ENCODE measurements at places on chromosomes 5 and 9. TPM values are rescaled to one million over a fixed set of nuclear protein-coding genes. Genes with fewer than 3 reads are reported as not detected.
A peak's percentile ranks its signal among the peaks of the same experiment; 100 is the strongest.

DNA sequence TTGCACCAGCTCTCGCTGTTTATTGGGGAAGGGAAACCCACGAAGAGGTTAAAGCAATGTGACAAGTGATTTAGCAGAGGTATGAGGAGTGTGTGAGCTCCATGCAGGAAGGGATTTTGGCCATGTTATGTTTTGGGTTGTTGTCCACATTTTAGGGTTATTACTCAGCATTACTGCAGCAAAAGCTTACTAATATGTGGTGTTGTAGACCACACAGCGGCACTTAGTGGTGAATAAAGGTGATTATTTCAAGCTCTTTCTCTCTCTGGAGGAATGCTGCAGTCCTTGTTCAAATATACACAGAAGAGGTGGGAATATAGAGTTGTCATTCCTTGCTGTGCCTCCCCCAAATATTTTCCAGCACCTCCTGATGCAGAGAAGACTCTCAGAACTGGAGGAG lies 29.7 kb upstream of the AKNA start:
- no peak overlapping the region for H3K27ac ChIP-seq
- no peaks in the 10 kb centered on the region for H3K4me1 ChIP-seq
- no peak for DNase-seq
- H3K36me3 ChIP-seq, result no peaks in the 10 kb centered on the region
- no peaks in the 10 kb centered on the region for H3K27me3 ChIP-seq

DNA sequence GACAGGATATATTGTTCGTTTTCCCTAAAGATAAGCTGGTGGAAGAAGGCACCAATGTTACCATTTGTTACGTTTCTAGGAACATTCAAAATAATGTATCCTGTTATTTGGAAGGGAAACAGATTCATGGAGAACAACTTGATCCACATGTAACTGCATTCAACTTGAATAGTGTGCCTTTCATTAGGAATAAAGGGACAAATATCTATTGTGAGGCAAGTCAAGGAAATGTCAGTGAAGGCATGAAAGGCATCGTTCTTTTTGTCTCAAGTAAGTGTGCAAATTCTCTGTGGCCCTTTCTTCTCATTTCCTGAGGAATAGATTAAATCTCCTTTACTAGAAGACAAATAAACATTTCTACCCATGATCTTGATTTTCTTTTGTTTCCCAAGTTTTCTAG lies 38.0 kb downstream of the OSMR start:
- H3K27me3 ChIP-seq, result peaks cover 5% of the 10 kb centered on the region
- DNase-seq, result no peak

- H3K4me3 ChIP-seq, result no peak overlapping the region
- no peaks in the 10 kb centered on the region for H3K4me1 ChIP-seq
- H3K27me3 ChIP-seq, result no peaks in the 10 kb centered on the region
- DNase-seq, result no peak
- no peak overlapping the region for H3K27ac ChIP-seq
These were observed 326.6 kb upstream of the NREP start for GRCh38 chr5:112083623-112084022.

GRCh38 chr5:109744261-109744660 lies 54.5 kb downstream of the MAN2A1 start:
- H3K4me3 ChIP-seq, result no peak overlapping the region
- H3K4me1 ChIP-seq, result peaks cover 8% of the 10 kb centered on the region
- H3K27me3 ChIP-seq, result no peaks in the 10 kb centered on the region
- no peak for DNase-seq
- H3K27ac ChIP-seq, result no peak overlapping the region

The CDH9 gene
- not detected for total RNA-seq

The KIAA1958 gene
- 10.7 TPM for total RNA-seq

GRCh38 chr5:132238169-132238744 lies 10.6 kb upstream of the P4HA2 start:
- DNase-seq, result peak; percentile 61
- H3K4me1 ChIP-seq, result peaks cover 9% of the 10 kb centered on the region
- H3K27ac ChIP-seq, result no peak overlapping the region
- no peaks in the 10 kb centered on the region for H3K36me3 ChIP-seq
- H3K27me3 ChIP-seq, result peaks cover 9% of the 10 kb centered on the region

DNA sequence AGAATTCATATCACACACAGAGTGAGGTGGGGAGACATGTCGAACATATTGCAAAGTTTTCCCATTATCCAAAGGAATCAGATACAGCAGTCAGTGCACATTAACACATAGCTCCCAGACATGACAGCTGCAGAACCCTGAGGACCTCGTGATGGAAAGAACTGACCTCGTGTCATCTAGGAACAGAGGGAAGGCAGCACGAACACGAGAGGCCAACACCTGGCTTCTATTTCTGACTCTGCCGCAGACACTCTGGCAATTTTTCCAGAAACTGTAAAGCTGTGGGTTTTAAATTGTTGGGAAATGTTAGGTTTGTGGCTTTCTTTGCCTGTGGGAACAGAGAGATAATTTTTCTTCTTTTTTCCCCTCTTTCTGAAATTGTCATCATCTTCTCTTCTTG lies 315.0 kb upstream of the PIK3R1 start:
- no peak for DNase-seq
- no peaks in the 10 kb centered on the region for H3K4me1 ChIP-seq
- no peaks in the 10 kb centered on the region for H3K36me3 ChIP-seq
- no peak overlapping the region for H3K4me3 ChIP-seq
- H3K27ac ChIP-seq, result no peak overlapping the region
- H3K27me3 ChIP-seq, result no peaks in the 10 kb centered on the region

DNA sequence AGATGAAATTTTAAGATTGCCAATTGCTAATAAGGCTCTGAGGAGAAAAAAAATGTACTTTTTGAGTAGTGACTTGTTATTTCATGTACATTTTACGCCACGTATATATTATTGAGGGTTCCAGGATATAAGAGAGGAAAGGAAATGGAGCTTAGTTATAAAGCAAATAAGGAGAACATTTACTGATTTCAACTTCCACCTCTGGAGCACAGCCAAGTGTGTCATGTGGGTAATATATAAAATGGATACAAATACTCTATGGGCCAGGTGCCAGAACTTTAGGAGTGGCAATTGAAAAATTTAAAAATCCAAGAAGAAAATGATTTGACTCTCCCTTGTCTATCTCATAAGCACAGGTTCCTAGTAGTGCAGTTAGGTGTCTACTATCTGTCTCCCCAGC lies 45.0 kb upstream of the VLDLR start:
- peaks cover 10% of the 10 kb centered on the region for H3K27me3 ChIP-seq
- no peaks in the 10 kb centered on the region for H3K4me1 ChIP-seq
- H3K4me3 ChIP-seq, result no peak overlapping the region
- H3K27ac ChIP-seq, result no peak overlapping the region

- H3K27ac ChIP-seq, result no peak overlapping the region
- no peak overlapping the region for H3K4me3 ChIP-seq
- no peaks in the 10 kb centered on the region for H3K27me3 ChIP-seq
- H3K4me1 ChIP-seq, result no peaks in the 10 kb centered on the region
- H3K36me3 ChIP-seq, result no peaks in the 10 kb centered on the region
These were observed 42.2 kb upstream of the ADAMTS2 start for GRCh38 chr5:179387151-179388110.

DNA sequence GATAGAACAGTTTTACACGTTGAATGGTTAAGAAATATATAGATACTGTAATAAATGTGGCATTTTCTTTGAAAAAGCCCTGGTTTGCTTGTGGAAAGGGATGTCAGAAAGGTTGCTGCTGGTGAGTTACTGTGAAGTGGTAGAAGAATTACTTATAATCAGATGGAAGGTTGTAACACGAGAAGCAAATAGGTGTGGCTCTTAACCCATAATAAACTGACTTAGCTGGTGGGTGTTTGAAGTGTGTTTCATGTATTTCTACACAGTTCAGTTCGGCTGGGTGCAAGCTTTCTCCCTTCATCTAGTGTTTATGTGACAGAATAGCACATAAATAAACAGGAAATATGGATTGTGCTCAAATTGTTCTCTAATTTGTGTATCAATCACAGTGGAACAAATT lies 5.5 kb downstream of the CNOT6 start:
- peaks cover 20% of the 10 kb centered on the region for H3K4me1 ChIP-seq
- DNase-seq, result no peak
- no peaks in the 10 kb centered on the region for H3K27me3 ChIP-seq
- H3K36me3 ChIP-seq, result peaks cover 33% of the 10 kb centered on the region
- no peak overlapping the region for H3K27ac ChIP-seq

The TMEM8B gene
- total RNA-seq, result 3.4 TPM

GRCh38 chr5:168228668-168229067 lies 62.8 kb upstream of the WWC1 start:
- peak overlapping the region; percentile 4 for H3K4me3 ChIP-seq
- no peak for DNase-seq
- no peaks in the 10 kb centered on the region for H3K36me3 ChIP-seq
- H3K27me3 ChIP-seq, result peaks cover 25% of the 10 kb centered on the region

The NR6A1 gene
- total RNA-seq, result 1.8 TPM

The ANKHD1 gene
- 119 TPM for total RNA-seq

GRCh38 chr9:3464033-3464638 lies 61.7 kb downstream of the RFX3 start:
- DNase-seq, result no peak
- H3K27ac ChIP-seq, result no peak overlapping the region
- H3K4me1 ChIP-seq, result peaks cover 6% of the 10 kb centered on the region
- H3K27me3 ChIP-seq, result no peaks in the 10 kb centered on the region

DNA sequence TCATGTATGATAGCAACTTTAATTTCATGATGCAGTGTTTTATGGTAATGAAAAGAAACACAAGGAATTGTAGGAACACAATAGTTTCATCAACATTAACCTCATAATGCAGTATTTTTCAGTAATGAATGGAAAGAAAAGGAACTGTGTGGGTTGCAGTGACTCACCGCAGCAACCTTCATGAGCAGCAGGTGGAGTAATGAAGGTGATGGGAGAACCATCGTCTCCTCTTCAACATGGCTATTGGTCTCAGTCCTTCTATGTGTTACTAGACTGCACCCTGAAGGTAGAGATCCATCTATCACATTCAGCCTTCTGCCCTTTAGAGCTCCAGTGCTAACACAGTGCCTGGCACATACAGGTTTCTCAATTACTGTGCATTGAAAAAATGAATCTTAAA lies 58.0 kb downstream of the TMEM215 start:
- H3K4me1 ChIP-seq, result no peaks in the 10 kb centered on the region
- no peaks in the 10 kb centered on the region for H3K36me3 ChIP-seq
- no peak overlapping the region for H3K4me3 ChIP-seq
- peaks cover 2% of the 10 kb centered on the region for H3K27me3 ChIP-seq
- no peak for DNase-seq

The PCA3 gene
- total RNA-seq, result not detected

GRCh38 chr9:127135056-127135745 lies 12.8 kb upstream of the ANGPTL2 start:
- H3K27me3 ChIP-seq, result peaks cover 21% of the 10 kb centered on the region
- H3K27ac ChIP-seq, result no peak overlapping the region
- H3K4me3 ChIP-seq, result no peak overlapping the region
- no peaks in the 10 kb centered on the region for H3K36me3 ChIP-seq

- DNase-seq, result no peak
- no peak overlapping the region for H3K27ac ChIP-seq
- H3K4me3 ChIP-seq, result no peak overlapping the region
- no peaks in the 10 kb centered on the region for H3K4me1 ChIP-seq
- peaks cover 3% of the 10 kb centered on the region for H3K27me3 ChIP-seq
- H3K36me3 ChIP-seq, result no peaks in the 10 kb centered on the region
These were observed 195.7 kb upstream of the TUT7 start for GRCh38 chr9:86549920-86550319.

DNA sequence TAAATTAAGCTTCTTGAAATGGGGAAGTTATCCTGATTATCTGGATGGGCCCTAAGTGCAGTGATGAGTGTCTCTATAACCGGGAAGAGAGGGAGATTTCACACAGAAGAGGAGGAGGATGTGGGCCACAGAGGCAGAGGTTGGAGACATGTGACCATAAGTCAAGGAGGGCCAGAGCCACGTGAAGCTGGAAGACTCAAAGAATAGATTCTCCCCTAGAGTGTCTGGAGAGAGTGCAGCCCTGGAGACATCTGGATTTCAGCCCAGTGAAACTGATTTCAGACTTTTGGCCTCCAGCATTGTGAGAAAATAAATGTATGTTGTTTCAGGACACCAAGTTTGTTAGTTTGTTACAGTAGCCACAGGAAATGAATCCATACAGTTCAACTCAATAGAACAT lies 442.9 kb downstream of the NTRK2 start:
- H3K36me3 ChIP-seq, result no peaks in the 10 kb centered on the region
- H3K27me3 ChIP-seq, result no peaks in the 10 kb centered on the region
- H3K4me1 ChIP-seq, result no peaks in the 10 kb centered on the region
- no peak overlapping the region for H3K4me3 ChIP-seq

The SLC4A9 gene
- total RNA-seq, result not detected

DNA sequence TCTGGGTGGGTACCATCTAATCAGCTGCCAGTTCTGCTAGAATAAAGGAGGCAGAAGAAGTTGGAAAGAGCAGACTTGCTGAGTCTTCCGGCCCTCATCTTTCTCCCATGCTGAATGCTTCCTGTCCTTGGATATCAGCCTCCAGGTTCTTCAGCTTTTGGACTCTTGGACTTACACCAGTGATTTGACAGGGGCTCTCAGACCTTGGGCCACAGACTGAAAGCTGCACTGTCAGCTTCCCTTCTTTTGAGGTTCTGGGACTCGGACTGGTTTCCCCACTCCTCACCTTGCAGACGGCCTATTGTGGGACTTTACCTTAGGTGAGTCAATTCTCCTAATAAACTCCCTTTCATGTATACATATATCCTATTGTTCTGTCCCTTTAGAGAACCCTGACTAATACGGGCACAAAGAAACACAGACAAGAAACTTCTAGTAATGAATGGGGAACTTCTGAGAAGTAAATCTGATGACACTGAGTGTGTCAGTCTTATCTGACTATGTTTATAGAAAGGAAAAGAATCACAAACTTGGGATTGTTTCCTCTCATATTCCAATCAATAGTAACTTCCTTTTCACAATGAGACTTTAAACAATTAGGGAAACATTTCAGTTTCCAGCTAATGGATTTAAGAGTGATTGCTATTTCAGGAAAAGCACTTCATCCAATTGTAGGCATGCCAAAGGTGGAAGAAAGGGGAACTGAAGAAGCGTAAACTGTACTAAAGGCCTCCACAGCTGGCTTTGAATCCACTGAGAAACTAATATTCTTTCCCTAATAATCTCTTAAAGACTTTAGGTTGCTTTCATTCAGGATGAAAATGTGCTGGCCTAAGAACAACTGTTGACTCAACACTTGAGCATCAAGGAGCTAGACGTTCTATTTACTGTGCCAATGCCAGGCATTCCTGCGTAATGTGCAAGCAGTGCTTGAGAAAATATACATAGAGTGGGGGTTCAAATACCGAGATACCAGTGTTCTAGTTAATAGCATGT lies 127.9 kb upstream of the PTGER4 start:
- H3K36me3 ChIP-seq, result no peaks in the 10 kb centered on the region
- DNase-seq, result no peak
- no peak overlapping the region for H3K27ac ChIP-seq
- H3K4me1 ChIP-seq, result peaks cover 6% of the 10 kb centered on the region

GRCh38 chr5:59171131-59171530 lies 588.3 kb downstream of the RAB3C start:
- peaks cover 39% of the 10 kb centered on the region for H3K4me1 ChIP-seq
- H3K27ac ChIP-seq, result no peak overlapping the region
- no peak overlapping the region for H3K4me3 ChIP-seq
- no peaks in the 10 kb centered on the region for H3K27me3 ChIP-seq
- no peak for DNase-seq
- H3K36me3 ChIP-seq, result peaks cover 5% of the 10 kb centered on the region

The CBY3 gene
- total RNA-seq, result 0.51 TPM

GRCh38 chr9:133403766-133404453 lies 13.9 kb downstream of the REXO4 start:
- H3K36me3 ChIP-seq, result peaks cover 40% of the 10 kb centered on the region
- peak; percentile 27 for DNase-seq
- H3K27ac ChIP-seq, result no peak overlapping the region
- H3K4me3 ChIP-seq, result no peak overlapping the region
- H3K4me1 ChIP-seq, result peaks cover 8% of the 10 kb centered on the region
- no peaks in the 10 kb centered on the region for H3K27me3 ChIP-seq

Data from activated T-helper 2 cell treated with anti-CD3 and anti-CD28 coated beads, Interferon-gamma antibody, Interleukin-2, Interleukin-4, amounts not matched to agents 10 μg/mL and 5 μg/mL and 100 μg/mL, durations not matched to agents 14 hours and 24 hours and 36 hours (primary cell).